ENCODE measurements at places on chromosomes 4 and X.

GRCh38 chr4:125811892-125812291, 497.1 kb downstream of the FAT4 start:
- no peak for DNase-seq

DNA sequence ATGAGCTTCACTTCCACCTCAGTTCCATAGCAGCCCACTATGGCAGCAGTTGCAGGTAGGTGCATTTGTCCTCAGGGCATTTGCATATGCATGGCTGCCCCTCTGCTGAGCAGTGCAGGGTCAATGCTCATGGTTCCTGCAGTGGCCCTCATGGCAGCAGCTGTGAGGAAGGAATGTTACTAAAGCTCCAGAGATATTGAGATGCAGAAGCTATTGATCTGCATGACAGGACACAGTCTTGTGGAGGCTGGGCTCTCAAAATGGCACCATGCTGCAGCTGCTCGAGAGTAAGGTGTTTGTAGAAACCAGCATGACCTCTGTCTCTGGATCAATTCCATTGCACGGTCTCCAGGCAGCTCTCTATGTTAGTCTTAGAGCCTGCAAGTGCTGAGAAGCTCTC, 179.2 kb upstream of the PCDH18 start:
- no peak for DNase-seq

DNA sequence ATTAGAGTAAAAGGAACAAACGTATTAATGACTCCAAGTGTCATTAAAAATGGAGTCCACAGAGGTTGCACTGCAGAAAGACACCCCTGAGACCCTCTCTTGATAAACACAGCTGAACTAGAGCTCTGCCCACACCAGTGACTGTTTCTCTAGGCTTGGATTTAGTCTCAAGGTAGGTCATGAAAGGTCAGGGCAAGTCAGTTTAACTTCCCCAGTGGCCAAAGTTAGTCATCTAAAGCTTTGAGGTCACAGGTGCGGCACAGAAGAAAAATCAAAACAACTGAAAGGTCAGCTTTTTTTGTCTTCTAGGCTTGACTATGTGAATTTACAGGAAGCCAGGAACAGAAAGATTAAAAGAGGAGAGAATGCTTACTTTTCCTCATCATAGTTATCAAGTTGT, 749.6 kb downstream of the RAB28 start:
- no peak for DNase-seq

- no peak for DNase-seq
Measured at GRCh38 chr4:145132511-145133098, 34.5 kb downstream of the ABCE1 start.

GRCh38 chrX:119693996-119694451, 1.1 kb upstream of the SEPTIN6 start:
- no peak for DNase-seq

GRCh38 chrX:136157187-136157586, 9.9 kb downstream of the FHL1 start:
- no peak for DNase-seq

DNA sequence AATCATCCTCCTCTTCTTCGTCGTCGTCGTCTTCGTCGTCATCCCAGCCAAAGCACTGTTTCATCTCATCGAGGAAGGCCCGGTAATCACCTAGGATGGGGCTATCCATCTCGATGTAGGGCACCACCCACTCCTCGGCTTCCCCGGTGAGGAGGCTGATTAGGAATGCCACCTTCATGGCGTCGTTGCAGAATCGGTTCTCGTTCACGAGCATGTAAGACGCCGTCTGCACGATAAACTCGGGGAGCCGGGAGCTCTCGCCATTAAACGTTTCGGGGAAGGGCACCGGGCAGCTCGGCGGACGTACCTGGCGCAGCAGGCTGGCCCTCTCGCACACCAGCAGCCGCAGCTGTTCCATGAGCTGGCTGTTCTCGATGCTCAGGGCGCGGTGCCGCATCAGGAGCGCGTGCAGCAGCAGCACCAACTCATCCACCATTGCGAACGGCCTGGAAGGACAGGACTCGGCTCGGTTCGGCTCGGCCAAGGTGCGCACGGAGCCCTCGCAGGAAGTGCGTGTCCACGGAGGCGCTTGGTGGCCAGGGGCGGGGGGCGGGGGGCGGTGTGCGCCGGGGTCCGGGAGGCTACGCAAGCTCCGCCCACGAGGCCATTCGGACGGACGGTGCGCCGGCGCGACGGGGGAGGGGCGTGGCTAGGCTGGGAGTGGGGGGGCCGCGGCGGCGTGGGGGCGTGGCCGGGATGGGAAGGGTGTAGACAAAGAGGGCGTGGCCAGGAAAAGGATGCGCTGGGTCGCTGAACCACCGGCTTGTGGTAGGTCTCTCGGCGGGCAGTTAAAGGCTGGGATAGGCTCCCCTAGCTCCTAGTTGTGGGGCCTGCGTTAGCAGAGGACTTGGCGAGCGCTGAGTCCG, at the start of gene LDOC1:
Gene LDOC1 (minus strand): TSS at position 544 of the 866 bp plus-strand sequence. CDS start 108 bp downstream, at position 436.
- peak; percentile 8 for DNase-seq

DNA sequence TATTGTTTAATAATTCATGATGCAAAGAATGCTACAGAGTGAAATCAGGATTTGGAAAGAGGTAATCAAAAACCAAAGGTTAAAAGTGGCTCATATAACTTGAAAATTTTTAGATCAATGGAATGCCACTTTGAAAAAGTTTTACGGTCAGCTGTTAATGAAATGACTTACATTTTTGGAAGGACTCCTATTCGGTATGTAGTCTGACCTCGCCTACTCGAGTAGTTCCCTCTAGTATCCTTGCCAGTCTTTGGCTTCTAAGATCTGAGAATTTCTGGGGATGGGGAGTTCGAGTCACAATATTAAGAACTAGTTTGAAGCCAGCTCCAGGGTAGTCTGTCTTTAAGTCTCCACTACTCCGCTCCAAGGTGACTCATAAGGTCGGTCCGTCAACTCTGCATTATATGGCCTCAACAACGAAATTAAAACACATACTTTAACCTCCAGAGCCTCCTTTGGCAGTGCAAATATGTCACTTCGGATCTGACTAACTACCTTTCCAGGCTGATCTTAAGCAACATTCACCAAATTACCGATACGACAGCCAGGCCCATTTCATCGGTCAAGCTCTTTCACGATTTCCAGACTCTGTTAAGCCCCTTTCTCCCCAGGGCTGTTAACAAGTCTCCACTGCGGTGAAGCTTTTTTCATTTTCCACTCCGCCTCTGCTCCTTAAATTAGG, 733 bp upstream of the NAA15 start:
- DNase-seq: no peak

GRCh38 chr4:15882675-15883086, 55.9 kb downstream of the FGFBP1 start:
- no peak for DNase-seq

GRCh38 chr4:179919587-179919986, 2323.6 kb upstream of the TENM3 start:
- no peak for DNase-seq

DNA sequence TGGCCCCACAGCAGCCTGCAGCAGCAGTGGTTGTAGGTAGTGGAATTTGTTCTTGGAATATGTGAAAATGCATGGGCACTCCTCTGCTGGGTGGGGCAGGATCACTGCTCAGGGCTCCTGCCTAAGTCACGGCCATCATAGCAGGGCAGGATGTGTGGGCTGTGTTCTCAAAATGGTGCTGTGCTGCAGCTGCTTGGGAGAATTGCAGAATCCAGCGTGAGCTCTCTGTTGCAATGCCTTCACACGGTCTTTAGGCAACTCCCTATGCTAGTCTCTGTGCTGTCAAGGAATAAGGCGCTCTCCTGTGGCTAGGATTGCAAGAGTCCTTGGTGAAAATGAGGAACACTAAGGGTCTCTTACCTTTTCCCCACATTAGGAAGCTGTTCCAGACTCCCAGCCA, 42.9 kb downstream of the F8 start:
- DNase-seq: no peak

GRCh38 chrX:69257499-69258127, 92.4 kb upstream of the PJA1 start:
- no peak for DNase-seq

GRCh38 chr4:77025643-77026321, 50.0 kb downstream of the CCNI start:
- DNase-seq: no peak

GRCh38 chr4:54368281-54369265, 139.5 kb downstream of the PDGFRA start:
- no peak for DNase-seq

DNA sequence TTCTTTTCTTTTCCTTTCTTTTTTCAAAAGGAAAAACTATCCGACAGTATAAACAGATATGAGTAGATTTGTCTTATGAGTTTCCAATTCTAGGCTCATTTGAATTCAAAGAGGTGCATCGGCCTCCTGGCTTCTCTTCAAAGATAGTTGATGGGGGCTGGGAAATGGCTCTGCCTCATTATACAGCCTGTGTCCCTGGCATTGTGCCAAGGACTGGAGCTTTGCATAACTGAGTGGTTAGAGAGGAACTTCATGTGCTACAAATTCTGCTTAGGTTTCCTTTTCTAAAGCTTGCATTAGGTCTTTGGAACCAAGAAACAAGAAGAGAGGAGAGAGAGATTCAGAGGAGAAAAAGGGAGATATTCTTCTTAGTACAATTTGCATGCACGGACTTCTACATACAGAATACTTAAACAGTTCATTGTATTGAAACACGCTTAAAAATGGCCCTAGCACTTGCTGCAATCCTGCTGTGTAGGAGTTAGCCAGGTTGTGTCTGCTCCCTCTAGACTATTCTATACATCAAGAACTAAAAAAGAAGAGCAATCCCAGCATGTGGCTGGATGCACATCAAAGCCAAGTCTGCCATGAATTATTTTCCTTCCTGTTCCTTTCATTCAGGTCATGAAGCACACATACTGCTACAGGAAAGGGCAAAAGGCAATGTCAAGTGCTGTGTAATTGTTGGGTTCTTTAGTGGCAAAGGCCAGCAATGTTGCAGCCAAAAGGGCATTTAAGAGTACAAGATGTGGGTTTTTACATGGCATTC, 70.9 kb downstream of the INTS12 start:
- no peak for DNase-seq

DNA sequence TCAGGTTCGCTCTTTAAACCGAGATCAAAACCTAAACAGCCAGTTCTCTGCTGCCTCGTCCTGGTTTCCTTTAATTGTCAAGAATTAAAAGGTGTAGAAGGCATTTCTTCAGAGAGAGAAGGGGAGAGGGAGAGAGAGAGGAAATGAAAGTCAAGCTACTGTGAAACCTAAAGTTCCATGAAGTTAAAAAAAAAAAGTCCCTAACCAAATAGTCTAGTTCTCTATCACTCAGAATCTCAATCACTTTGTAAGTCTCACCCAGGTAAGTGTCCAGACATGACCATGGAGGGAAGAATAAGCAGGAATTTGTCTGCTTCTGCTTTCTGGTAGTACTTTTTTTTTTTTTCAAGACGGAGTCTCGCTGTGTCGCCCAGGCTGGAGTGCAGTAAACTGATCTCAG, 18.8 kb upstream of the SMIM14 start:
- no peak for DNase-seq

DNA sequence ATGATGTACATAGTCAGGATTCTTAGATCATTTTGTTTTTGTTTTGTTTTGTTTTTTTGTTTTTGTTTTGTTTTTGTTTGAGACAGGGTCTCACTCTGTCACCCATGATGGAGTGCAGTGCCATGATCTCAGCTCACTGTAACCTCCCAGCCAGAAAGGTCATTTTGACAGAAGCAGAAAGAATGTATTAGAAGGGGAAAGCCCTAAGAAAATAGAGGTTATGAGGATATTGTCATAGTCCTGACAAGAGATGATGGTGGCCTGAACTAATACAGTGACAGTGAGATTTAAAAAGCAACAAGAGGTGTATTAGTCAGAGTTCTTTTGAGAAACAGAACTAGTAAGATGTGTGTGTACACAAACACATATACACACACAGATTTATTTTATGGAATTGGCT, 503.3 kb downstream of the RPA4 start:
- DNase-seq: no peak

GRCh38 chr4:154044108-154044531, 255.2 kb upstream of the SFRP2 start:
- no peak for DNase-seq

- DNase-seq: no peak
Measured at GRCh38 chr4:100280807-100281206, 90.5 kb upstream of the DDIT4L start.

DNA sequence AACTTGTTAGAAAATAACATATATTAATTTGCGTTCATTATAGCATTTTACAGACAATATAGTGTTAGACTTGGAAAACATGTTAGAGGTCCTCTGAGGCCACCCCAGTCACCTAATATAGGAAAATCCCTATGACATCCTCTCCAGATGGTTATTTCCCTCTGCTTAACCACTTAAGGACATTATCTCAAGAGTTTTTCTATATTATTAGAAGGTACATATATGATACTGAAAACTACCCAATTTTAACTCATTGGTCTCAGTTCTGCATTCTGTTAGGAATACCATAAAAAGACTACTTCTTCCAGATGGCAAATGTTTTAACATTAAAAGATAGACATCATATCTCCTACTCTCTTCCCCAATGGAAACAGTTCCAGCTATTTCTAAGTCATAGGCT, 21.4 kb downstream of the PTPN13 start:
- DNase-seq: no peak

- DNase-seq: no peak
Measured at GRCh38 chr4:35189988-35190613, 1054.2 kb downstream of the ARAP2 start.

DNA sequence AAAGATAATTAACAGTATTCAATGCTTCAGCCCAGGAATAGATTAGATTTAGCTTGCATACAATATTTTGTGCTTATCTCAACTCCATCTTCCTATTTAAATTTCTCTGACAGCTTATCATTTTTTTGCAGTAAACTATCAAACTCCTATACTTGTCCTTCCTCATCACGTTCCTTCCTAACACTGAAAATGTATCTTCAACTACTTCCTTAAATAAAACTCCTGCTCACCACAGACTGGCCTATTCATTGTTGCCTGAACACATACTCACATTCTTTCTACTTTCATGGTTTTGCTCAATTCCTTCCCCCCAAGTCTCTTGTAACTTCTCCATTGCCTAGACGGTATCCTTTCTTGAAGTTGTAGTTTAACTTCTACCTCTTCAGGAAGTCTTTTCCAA, 28.5 kb upstream of the PTPN13 start:
- no peak for DNase-seq

DNA sequence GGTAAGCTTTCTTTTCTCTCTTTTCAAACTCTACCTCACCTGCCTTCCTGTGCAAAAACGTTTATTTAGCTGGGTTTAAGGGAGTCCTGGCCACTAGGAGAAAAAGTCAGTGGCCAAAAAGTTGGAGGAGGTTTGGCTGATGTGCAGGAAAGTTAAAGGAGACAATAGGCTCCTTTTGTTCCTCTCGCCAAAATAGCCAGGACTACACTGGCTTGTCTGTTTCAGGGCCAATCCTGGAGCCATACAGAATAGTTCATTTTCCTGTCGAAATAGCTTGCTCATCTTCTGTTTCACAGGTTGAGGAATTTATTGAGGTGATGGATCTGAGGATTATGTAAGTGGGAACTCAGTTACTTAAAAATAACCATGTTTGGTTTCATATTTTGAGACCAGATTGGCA, 423 bp downstream of the HEPH start:
- DNase-seq: no peak

DNA sequence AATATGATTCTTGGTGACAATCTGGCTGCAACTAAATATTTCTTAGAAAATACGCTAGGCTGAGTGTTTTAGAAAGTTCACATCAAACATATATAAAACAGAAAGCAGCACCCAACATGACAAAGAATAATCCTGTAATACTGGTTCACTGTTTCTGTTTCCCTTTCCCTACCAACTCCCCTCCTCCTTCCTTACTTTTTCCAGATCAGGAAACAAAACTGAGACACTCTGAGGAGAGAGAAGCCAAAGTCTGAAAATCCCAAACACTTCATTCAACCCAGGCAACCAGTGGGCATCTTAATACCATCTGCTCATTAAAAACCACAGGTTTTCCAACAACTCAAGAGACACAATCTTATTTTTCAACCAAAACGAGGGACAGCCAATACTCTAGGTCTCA, 160.4 kb upstream of the MAP3K15 start:
- no peak for DNase-seq

Measured in GOT3 (cell line).